ENCODE measurements at places on chromosomes 2 and 18.

DNA sequence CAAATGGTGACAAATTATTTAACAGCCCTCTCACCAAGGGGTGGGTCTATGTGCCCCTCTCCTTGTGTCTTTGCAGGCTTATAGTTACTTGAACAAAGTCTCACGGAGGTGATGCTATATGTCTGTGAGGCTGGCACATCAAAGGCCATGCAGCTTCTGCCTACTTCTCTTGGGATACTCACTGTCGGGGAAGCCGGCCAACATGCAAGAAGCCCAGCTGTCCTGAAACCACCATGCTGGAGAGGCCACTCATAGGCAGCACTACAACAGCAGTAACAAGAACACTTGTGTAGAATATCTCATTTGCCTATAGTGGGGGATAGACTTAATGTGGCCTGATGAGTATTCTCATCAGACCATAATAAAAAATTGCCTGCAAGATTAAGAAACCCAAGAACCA is 233.7 kb upstream of the NCKAP5 start:
- DNase-seq: no peak

- no peak for DNase-seq
Observed at GRCh38 chr2:200787351-200788120, 24.2 kb upstream of the BZW1 start.

- no peak for DNase-seq
Observed at GRCh38 chr2:54894467-54894866, 155.8 kb downstream of the RTN4 start.

- DNase-seq: no peak
Observed at GRCh38 chr2:205683502-205684367, 1.4 kb downstream of the NRP2 start.

DNA sequence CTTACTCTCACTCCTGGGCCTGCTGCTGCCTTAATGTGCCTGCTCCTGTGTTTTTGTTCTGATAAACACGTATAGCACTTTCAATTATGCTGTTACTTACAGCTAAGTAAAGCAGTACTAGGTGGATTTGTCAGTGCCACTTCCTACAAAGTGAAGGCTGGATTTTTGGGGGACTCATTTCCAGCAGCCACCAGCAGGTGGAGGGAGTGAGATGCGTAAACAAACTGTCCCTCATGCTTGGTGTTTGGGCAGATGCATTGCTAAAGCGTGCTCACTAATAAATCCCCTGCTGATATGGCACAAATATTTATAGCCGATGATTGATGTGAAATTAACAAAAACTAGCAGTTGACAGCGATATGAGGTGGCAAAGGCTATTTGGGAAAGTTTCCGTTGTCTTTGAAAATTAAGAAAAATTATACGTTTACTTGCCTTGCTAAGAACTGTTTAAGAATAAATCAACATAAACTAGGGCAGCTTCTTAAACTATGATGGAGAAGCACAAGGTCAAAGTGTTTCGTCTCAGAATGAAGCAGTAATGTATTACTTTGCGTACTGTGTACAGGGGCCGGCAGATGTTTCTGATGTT is 101.7 kb downstream of the AGAP1 start:
- peak; percentile 59 for DNase-seq

GRCh38 chr2:55163274-55163721 is 68.8 kb downstream of the CLHC1 start:
- DNase-seq: no peak

- peak; percentile 43 for DNase-seq
Observed at GRCh38 chr2:239152239-239152915, 248.4 kb downstream of the HDAC4 start.

- no peak for DNase-seq
Observed at GRCh38 chr2:28607730-28608499, 112.1 kb downstream of the PLB1 start.

- DNase-seq: no peak
Observed at GRCh38 chr2:151733771-151734672, at the start of gene NEB. Gene NEB, minus strand, starts transcription at chr2:151734476. Its CDS starts 1,320 bp downstream, at chr2:151733156.

- no peak for DNase-seq
Observed at GRCh38 chr2:145260081-145260480, 740.2 kb upstream of the ZEB2 start.

DNA sequence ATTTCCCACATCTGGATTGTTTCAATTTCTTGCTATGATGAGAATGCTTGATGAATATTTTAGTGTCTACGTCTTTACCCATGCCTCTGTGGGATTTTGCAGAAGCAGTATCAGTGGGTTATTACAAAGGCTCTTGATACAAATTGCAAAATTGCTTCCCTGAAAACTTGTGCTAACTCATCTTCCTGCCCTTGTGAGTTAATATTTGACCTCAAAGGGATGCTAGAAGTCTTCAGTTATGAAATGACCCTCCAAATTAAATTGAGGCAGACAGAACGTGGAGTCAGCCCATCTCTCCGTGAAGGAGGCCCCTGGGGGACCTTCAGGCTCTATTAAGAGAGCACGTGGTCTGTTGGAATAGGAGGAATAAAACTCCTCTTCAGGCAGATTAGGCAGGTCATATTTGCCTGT is 239.2 kb upstream of the HS6ST1 start:
- DNase-seq: no peak

- no peak for DNase-seq
Observed at GRCh38 chr2:133458280-133458679, 110.0 kb downstream of the NCKAP5 start.

DNA sequence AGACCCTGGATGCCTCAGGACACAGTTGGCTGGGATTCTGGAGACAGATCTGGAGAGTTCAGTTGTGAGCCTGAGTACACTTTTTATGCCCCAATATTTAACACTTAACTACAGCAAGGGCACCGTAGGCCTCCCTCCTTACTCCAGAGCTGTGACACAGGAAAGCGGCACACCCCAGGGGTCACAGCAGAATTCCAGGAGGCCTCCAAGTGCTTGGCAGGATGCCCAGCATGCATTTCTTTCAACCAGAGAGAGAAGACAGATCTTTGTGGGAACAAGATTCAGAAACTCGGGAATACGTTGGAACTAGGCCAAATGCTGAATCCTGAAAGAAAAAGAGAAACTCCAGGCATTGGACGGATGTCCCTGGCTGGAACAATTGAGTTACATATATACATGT is 199.2 kb upstream of the NT5C1B start:
- DNase-seq: peak; percentile 46

GRCh38 chr2:68734688-68735525 is at the start of gene ARHGAP25:
Gene ARHGAP25, plus strand, starts transcription at chr2:68734811. Its CDS starts 389 bp downstream, at chr2:68735200.
- DNase-seq: no peak

DNA sequence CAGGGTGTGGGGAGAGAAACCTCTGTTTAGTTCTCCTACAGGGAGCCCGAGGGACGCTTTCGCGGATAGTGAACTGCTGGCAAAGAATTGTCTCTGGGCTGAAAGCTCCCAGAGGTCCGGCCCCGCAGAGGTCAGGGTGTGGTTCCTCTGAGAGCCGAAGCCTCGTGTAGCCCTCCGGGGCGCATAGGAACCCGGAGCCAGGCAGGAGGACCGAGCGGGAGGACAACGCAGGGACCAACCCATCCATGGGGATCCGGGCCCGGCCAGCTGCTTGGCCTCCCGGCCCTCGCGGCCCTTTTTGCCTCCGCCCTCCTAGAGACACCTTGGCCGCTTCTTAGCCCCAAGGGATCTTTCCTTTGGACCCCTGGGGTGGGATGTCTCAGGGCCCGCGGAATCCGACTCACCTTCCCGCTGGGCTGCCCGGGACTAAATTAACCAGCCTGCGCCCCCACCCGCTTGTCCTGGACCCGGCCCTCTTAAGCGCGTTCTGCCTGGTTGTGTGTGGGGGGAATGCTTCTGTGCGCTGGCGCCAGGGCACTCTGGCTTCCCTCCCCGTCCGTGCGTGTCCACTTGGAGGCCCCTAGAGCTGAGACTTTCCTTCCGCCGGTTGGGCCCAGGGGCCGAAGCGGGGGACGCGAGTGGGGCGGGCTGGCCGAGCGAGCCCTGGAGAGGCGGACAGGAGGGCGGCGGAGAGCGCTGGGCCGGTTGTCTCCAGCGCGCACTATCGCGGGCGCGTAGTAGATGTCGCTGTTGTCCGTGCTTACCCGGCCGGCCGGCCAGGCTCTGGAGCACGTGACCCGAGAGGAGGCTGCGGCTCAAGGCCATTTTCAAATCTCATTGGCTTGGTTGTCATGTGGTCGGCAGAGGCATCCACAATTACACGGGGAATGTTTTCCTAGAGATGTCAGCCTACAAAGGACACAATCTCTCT is at the start of gene HOXD10:
TSS of gene HOXD10 (plus strand) at position 896 of the 931 bp plus-strand sequence. CDS start 56 bp downstream, outside the sequence.
- no peak for DNase-seq

DNA sequence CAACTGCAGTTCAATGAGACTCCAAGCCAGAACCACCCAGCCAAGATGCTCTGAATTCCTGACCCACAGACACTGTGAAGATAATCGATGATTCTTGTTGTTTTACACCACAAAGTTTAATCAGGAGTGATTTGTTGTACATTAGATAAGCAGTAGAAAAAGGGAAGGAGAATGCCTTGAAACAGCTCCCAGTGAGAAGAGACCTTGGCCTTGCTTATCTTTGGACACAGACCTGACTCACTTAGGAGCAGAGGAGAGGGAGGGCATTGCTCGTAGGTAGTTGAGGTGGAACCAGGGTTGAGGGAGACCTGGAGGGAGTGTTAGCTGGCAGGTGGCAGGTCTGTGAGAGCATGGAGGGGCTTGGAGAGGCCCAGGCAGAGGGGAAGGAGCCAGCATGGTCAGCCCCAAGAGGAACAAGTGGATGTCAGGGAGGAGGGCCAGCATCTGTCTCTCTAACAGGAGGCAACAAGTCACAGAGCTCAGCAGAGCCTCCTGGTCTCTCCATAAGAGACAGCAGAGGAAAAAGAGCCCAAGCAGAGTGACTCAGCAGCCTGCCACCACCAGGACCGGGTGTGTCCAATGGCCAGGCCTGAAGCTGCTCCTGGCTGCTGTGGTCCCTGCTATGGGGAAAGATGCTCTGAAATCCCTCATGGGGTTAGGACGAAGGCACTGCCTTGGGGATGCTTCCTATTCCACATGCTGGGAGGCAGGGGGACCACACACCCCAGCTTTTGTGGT is 161.6 kb upstream of the CAPN13 start:
- DNase-seq: no peak
